Stimulated activated naive CD8-positive, alpha-beta T cell treated with anti-CD3 and anti-CD28 coated beads, Interleukin-15, amount 100 ng/mL, for 72 hours (primary cell): ENCODE measurements at places on chromosomes 5 and 9.

- no peak for DNase-seq
Measured at GRCh38 chr5:74393943-74394342, 246.6 kb downstream of the ENC1 start.

DNA sequence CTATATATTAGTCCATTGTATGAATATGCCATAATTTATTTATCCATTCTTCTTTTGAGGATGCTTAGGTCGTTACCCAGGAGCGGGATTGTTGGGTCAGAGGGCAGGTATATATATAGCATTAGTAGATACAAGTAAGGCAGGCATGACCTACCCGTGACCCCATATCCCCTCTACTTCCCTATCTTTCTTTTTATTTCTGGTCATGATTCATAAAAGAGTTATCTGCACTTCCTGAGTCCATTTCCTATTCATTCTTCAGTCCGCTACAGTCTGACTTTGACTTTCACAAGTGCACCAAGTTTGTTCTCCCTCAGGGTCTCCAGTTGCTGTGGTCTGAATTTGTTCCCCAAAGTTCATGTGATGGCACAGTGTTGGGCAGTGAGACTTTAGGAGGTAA, 6.9 kb downstream of the RHOBTB3 start:
- DNase-seq: no peak

DNA sequence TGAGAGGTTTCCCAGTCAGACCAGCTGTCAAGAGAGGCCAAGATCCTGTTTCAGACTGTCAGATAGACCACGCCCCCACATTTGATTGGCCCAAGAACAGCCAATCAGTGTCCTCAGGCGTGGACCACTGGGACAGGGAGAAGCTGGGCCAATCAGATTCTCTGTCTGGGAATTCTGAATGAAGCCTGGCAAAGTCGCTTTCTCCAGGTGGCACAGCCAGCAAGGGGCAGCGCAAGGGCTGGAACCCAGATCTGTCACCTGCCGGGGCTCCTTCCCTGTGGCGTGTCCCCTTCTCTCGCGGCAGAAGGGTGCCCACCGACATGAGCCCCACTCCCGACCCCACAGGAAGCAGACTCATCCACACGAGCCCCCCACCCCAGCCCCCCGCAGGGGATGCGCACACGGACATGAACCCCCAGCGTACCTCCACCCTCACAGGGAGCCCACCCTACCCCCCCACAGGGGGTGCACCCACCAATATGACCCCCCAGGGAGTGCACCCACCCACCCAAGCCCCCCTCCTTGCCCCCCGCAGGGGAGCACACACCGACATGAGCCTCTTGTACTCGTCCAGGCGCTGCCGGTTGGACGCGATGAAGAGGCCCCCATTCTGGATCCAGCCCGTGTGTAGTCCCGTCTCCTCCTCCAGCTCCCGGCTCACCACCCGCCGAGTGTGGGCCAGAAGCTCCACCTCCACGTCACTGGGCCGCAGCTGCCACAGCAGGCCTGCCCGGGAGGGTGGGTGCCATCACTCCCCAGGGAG, 6.1 kb downstream of the SARDH start:
- no peak for DNase-seq

DNA sequence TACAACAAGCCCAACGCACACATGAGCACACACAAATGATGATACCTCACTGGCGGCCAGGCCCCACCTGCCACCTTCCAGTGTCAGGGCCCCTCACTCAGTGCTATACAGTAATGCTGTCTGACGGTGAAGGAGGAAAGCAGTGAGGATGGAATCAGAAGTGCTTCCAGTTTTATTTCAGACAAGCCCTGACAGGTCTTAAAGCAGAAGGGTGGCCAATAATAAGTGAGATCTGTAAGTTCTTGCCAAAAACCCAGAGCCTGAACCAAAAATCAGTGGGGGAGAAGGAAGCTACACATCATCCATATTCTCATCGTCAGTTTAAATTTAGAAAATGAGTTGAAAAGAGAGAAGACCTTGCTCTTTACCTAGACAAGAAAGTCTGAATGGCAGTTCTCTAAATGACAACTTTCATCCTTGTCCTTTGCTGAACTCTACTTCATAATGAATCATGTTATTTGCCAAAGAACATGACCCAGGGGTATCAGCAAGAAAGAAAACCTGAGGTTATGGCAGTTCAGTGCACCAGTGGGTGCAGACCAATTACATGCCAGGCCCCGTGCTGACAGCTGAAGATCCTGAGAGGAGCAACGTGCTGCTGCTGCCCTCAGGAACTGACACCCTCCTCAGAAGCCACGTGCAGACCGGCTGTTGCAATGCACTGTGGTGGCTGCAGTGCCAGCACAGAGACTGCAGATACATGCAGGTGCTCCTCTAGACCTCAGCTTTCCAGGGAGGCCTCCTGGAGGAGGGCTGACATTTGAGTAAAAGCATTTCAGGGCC, 118.7 kb downstream of the DROSHA start:
- no peak for DNase-seq

- no peak for DNase-seq
Measured at GRCh38 chr9:36985769-36986467, 48.1 kb downstream of the PAX5 start.
